ENCODE measurements at places on chromosomes 12 and 14.

DNA sequence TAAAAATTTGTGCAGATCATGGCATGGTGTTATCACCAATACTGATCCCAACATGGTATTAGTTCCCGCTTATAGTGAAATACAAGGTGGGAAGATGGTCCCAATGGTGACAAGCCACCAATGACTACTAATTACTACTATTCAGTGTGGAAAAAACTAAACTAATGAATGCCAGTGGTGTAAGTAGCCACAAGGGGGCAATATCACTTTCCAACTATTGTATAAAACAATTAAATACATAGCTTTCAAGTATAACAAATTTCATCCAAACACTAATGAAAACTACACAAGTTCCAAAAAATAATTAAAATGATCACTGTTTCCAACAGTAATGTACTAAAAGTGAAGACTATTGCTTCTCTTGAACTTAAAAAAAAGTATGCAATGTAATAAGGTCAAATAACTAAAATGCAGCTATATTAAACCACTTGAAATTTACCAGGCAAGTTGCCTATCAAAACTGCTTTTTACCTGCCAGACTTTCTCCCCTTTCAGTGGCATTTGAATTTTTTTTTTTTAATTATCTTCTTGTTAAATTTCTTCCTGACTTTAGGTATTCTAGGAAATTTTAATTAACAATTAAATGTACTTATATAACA lies 58.0 kb downstream of the PAPLN start:
- DNase-seq = peak; percentile 37

GRCh38 chr12:89568484-89568883 lies 42.6 kb upstream of the POC1B start:
- no peak for DNase-seq

DNA sequence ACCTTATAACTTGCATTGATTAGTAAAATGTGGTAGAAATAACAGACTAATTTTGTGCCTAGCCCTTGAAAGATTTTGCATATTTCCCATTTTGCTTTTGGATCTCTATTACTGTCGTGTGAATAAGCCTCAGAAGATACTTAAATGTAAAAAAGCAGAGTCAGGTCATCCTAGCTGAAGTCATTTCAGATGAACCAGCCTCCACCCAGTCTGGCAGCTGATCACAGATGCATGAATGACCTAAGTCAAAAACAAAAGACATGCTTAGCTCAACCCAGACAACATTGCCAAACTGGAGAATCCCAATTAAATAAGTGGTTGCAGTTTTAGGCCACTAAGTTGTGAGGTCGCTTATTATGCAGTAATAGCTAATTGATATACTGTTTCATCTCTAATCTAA lies 349.9 kb downstream of the C12orf50 start:
- DNase-seq = peak; percentile 13

DNA sequence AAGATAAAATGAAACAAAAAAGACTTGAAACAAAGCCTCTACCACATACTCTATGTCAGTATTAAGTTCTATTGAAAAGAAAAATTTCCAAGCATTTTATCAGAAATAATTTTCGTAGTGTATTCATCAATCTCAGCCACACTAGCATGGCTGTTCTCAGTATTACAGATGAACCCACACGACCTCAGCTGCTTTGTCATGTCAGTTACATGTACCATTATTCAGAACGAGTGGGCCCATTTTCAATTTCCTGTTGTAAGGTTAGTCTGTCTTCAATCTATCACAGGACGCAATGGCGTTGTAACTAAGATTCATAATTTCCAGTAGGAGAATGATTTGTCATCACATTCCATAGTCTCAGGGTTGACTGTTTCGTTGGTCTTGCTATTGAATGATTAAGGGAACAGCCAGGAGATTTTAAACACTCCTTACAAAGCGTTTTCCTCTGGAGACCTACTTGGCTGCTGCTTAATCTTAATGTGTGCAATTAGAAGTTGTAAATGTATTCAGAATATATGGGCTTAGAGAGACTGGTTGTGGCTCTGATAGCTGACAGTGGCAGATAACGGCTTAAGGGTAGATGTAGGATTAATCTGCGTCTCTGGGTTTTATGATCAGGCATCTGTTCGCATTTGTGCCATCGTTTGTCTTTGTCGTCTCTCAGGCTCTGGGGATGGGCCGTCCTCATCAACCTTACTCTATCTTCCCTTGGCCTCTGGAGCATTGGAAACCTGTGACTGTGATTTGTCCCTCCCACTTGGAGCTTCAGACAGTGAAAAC lies 65.4 kb downstream of the GLT1D1 start:
- no peak for DNase-seq

DNA sequence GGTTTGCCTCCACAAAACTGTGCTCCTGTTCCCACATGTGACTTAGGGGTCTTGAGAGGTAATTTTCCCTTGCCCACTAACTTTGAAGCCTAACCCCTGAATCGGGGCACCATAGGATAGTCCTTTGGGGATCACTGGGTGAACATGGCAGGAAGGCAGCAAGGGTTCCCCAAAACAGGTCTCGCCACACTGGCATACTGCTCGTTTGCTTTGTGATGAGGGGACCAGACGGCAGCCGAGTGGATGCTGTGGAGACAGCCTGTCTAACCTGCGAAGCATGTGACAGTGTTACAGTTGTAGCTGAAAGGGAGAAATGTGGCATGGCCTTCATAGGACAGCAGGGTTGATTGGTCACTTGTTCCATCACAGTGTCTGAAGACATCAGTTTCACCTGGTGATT lies 42.4 kb downstream of the UBE3B start:
- DNase-seq = no peak

GRCh38 chr12:123167329-123167728 lies 16.4 kb upstream of the PITPNM2 start:
- DNase-seq = no peak

- no peak for DNase-seq
Observed at GRCh38 chr12:99505805-99506204, 141.7 kb upstream of the GARIN6 start.
